NCI-H2081 (cell line): ENCODE measurements at places on chromosomes 7 and 10.

GRCh38 chr10:95650232-95650631 is 6.3 kb downstream of the ALDH18A1 start:
- DNase-seq, result no peak

DNA sequence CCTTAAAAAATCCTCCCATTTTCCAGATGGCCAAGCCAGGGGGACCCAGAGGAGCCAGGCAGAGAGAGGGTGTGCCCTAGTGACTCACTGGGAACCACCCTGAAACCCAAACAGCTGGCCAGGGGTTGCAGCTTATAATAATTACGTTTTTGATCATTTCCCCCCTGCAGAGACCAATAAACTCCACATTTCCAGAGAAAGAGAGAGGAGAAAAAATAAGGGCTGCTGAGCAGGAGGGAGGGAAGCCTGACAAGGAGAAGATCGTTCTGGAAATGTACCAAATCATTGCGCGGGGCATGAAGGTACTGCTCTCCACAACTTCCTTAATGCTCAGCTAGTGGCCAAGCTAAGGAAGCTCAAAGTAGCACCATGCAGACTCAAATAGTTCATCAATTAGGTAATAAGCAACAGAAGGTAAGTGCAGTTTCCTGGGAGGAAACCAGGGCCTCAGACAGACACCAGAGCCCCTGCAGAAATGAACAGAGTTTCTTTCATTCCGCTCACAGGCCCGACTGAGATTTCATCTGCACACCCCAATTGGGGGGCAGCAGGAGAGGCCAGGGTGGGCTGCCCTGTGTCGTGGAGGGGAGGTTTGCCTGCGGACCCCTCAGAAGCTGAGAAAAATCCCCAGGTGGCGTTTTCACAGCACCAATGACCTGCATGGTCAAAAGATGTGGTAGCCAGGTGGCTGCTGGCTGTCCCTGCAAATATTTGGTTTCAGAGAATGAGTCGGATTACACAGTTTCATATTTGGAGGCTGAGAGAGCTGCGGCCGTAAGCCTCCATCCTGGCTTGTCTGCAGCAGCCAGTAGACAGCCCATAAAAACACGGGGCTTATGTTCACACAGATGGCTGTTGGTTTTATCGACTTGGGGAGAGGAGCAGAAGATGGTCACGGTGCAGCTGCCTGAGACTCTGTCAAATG is 153.2 kb upstream of the LYZL2 start:
- DNase-seq, result no peak

DNA sequence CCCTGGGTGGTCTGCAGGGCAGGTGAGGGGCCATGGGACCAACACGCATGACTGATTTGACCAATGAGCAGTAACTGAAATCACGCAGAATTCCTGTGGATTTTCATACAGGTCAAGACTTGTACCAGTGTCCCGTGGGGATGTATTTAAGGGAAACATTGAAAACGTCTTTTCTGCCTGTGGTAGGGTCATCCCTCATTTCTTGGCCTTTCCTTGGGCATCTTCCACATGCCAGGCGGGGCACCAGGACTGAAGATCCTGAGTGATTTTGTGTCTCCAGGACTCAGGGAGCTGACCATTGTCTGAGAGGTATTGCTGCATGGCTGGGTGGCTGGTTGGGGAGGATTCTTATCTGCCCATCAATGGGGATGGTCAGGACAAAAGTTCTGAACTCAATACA is 289.0 kb downstream of the GLRX3 start:
- DNase-seq, result no peak

DNA sequence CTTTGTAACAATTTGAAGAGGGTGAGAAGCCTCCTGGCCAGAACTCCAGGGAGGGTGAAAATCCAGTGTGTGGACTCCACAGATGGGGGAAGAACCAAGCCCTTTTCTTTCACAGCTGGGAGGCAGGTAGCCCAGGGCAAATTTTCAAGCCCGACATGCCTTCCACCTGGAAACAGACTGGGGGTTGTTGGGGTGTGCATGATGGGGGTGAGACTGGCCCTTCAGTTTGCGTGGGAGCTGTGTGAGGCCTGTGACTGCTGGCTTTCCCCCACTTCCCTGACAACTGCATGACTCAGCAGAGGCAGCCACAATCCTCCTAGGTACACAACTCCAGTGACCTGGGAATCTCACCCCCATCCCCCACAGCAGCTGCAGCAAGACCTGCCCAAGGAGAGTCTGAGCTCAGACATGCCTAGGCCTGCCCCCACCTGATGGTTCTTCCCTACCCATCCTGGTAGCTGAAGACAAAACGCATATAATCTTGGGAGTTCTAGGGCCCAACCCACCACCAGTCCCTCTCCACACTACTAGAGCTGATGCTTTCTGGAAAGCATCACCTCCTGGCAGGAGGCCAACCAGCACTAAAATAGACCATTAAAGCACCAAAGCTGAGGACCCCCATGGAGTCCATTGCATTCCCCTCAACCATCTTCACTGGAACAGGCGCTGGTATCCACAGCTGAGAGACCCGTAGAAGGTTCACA is 445.4 kb downstream of the TFEC start:
- no peak for DNase-seq

DNA sequence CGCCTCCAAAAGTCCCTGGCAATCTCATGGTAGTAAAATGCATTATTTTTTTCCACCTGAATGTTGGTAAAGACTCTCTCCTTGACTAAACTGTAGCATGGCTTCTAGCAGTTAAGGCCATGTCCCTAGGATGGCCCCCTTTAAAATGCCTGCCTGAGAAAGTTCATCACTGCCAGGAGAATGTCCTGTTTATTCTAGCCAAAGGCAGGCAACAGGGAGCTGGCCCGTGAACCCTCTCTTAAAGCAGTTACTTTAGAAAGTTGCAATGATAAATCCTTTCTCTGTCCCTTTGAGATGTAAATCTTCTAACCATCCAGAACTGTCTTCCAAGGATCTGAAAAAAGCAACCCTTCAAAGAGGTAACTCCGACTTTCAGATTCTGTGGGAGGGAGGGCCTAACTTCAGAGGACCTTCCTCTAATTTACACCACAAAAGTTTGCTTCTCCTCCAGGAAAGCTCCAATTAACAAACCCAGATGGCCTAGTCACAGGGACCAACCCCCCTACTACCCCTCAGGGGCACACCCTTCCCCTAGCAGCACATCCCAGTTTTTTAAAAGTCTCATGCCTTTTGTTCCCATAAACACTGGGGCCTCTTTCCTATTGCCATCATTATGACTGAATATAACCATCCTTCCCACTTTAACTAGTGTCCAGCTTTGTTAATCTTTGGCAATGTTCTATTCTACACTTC is 5.5 kb downstream of the DNTT start:
- no peak for DNase-seq

DNA sequence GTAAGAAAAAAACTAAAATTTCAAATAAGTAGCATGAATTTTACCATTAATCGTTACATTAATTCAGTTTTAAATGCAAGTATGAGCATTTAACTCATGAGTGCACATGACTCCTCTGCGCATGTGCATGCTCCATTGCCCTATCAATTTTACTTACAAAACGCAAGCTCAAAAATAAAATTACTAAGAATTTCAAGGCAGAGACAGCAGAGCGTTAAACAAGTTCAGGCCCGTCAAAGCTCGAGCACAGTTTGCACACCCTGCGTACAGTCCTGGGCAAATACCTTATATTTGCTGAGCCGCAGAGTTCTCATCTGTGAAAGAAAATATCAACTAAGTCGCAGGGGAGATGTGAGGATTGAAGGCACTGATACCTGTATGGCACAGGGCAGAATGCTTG is 373.6 kb downstream of the BBS9 start:
- no peak for DNase-seq

DNA sequence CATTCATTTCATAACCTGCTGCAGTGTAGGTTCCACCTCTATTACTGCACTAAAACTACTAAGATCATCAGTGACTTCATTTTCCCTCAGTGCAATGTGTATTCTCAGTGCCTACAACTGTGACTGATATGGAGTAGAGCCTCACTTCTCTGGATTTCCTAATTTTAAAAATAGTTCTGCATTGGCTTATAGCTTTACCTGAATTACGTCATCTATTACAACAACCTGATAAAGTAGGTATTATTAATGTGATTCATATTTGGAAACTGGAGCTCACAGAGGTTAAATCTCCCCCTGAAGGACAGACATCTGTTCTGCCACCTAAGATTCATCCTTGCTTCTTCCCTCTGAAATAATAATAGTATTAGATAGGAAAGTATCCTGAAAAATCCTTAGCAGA is 70.9 kb upstream of the NOBOX start:
- no peak for DNase-seq

GRCh38 chr10:33566001-33566400 is 231.5 kb upstream of the NRP1 start:
- DNase-seq, result no peak

GRCh38 chr7:95817866-95818640 is 45.7 kb downstream of the DYNC1I1 start:
- no peak for DNase-seq

- peak; percentile 35 for DNase-seq
These were observed 156.0 kb downstream of the SEMA3D start for GRCh38 chr7:85030893-85031292.

DNA sequence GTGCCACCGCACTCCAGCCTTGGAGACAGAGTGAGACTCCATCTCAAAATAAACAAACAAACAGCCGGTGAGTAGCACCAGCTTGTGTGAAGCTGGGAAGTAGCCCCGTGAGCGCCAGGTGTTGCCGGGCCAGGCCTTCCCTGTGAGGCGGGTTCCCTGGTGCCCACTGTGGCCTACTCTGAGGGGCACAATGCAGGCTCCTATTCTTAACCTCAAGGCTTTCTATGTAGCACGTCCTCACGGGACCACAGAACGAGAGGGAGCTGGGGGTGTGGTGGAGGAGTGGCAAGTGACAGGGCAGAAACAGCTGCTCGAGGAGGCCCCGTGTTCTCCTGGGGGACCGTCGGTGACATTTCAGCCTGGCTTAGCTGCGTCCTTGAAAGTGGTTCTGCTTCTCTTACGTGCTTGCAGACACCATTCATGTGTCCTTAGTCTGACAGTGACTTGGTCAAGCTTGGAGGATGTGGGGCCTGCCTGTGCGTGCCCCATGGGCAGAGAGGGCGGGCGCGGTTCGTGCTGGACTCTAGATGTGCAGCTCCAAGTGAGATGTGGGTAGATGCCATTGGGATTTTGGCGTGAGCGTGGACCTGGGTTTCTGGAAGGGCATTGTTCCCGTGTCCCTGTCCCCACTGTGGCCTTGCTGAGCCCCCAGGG is 116.6 kb downstream of the NKX6-2 start:
- DNase-seq, result no peak

DNA sequence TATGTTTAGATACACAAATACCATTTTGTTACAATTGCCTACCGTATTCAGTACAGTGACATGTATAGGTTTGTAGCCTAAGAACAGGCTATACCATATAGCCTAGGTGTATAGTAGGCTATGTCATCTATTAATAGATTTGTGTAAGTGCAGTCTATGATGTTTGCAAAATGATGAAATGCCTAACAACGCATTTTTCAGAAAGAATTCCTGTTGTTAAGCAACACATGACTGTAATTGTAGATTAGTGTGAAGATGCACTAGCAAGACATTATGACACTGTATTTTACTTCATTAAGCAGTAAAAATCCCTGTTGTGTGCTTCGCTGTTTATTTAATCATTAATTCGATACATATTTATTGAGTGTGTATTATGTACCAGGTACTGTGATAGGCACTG is 446.0 kb downstream of the SUGCT start:
- no peak for DNase-seq
